AG09319 (cell line): ENCODE measurements at places on chromosomes 12 and 14.

- no peak for DNase-seq
Measured at GRCh38 chr14:94536836-94537235, 24.4 kb upstream of the SERPINA4 start.

- no peak for DNase-seq
Measured at GRCh38 chr12:116495260-116495659, 63.9 kb upstream of the MAP1LC3B2 start.

DNA sequence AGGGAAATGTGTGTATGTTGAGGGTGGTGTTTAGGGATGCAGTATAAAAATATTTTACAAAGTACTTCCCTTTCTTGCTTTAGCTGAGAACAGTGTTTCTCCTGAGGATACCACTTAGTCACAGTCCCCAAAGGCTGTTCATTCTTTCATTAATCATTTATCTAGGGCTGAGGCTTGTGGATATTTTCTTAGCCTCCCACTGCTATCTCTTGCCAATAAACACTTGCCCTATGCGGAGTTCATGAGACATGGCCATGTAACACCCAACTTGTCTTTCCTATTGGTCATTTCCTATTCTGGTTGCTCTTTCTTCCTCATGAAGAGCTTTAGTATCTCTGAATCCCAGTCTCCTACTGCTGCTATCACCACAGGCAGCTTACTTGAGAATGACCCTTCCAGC is 75.1 kb downstream of the ETNK1 start:
- no peak for DNase-seq

DNA sequence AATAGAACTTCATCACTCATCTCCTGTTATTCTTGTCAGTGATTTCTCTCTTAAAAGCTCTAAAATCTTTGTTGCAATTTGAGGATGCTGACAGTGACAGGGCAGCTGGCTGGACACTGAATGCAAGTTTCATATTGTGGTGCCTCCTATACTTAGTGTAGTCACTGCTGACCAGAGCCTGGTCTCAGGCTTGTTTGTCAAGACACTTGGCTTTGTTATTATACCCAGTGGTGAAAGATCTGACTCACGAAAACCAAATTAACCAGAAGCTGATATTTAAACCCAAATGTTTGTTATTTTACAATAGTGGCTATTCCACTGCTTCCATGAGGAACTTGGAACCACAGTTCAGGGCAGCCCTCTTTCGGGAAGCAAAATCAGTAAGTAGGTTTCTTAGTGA is 42.8 kb downstream of the RPGRIP1 start:
- DNase-seq, result no peak
